NCI-H82 (cell line): ENCODE measurements at places on chromosomes 5 and 9.

DNA sequence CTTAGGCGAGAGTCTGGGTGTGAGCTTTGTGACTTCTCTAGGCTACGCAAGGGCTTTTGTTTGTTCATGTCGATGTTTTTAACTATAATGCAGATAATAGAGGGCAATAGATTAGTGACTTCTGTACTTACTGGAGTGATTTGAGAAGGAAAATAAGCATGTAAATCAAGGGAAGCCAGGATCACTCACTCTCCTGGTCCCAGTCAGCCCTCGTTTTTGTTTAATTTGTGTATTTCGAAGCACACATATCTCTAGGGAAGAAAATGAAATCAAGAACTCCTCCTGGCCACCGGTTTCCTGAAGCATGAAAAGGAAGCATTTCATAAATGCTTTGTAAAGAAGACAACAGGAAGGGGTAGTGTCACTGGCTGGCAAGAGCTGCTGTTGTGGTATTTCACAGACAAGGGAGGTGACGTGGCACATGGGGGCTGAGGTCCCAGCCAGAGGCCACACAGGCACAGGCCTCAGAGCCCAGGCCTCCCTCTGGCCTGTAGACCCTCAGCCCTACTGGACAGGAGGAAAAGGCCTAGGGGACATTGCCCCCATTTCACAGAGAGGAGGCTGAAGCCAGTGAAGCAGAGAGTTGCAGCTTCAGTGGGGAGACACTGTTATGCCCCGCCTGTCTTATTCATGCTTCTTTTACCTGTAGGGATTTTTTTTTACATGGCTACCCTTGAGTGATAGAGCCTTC is 34.1 kb downstream of the IRF1 start:
- DNase-seq = no peak

- DNase-seq = no peak
These were observed 12.8 kb downstream of the COL23A1 start for GRCh38 chr5:178577376-178577839.

DNA sequence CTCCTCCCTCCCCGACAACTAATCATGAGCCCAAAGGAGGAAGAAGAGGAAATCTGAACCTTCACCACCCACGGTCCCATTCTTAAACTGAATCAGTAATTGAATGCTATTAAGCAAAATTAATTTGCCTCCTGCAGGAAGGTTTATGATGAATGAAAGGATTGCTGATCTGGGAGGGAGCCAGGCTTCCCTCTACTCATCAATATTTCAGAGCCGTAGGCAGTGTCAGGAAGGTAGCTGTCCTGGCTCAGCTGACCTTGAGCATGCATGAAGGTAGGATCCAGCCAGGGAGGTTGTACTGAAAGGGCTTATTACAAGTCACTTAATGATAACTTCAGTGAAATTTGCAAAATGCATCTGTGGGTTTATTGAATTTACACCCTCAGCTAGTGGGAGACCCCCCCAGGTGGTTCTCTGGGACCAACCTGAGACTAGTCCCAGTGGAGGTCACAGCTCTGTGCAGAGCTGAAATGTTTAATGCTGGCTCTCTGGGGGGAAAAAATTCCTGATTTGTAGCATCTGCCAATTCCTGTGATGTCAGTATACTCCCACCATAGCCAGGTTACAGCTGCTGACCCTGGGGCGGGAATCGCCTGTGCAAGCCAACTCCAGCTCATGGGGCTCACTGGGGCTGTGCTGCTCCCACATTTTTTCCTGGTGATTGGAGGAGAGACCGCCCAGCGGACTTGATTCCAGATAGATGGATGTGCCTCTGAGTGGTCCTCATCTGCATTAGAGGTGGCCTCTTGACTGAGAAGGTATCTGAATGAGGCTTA is 47.9 kb upstream of the NCS1 start:
- no peak for DNase-seq

DNA sequence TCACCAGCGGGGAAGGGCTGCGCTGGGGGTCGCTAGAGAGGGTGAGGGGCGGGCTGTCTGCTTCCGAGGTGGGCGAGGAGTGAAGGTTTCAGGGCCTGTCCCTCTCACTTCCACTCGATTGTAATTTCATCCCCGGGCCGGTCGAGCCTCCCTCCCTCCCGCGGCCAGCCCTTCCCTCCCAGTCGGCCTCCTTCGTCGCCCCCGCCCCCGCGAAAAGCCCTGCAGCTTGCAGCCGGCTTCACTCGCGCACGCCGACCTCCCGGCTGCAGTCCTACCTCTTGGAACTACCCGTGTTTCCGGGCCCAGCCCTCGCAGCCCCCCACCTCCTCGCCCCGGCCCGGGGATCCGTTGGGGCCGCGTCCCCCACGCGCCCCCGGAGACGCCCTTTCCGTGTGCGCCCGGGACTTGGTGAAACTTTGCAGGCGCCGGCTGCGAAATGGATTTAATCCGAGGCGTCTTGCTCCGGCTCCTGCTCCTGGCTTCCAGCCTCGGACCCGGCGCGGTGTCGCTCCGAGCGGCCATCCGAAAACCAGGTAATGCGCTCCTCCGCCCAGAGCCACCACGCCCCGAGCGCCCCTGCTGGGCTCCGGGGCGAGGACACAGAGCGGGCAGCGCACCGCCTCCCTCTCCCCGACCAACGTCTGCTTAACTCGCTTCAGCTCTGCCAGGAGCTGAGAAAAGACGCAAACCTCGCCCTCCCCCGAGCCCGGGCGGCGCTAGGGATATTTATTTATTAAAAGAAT is at the start of gene EGFLAM:
Gene EGFLAM, plus strand, starts transcription at position 241 of the 743 bp plus-strand sequence. Its CDS starts 196 bp downstream, at position 437.
- DNase-seq = peak; percentile 87

DNA sequence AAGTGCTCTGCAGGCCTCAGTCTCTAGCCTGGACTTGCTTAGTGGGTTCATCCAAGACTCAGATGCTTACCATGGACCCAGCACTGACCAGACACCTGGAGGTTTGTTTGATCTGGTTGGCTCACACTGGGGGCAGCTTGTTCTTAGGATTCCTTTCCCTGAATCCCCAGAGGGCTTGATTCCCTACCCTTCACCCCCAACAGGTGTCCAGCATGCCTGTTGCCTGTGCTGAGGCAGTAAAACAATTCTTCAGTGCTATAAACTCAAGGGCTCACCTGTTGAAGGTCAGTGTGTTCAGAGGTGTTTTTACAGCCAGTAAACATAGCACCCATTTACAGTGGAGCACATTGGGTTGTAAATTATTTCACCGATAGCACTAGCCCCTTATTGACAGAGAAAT is 123.8 kb upstream of the KLF4 start:
- no peak for DNase-seq

DNA sequence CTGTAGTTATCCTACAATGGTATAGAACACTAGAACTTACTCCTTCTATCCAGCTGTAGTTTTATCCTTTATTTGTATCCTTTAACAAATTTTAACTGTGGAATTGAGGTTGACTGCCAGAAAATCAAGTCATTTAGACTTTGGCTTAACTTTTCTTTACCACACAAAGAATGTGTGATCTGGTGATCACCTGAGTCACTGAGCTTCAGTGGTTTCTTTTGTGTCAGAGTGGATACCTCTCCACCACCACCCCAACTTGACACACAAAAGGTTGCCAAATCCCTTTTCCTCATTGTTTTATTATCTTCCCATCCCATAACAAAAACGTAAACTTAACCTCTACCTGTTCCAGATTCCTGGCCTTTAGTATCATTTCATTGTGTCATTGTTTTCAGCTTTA is 5.5 kb downstream of the OTULIN start:
- no peak for DNase-seq

- DNase-seq = no peak
These were observed 585.7 kb upstream of the ZNF608 start for GRCh38 chr5:125331987-125332598.

DNA sequence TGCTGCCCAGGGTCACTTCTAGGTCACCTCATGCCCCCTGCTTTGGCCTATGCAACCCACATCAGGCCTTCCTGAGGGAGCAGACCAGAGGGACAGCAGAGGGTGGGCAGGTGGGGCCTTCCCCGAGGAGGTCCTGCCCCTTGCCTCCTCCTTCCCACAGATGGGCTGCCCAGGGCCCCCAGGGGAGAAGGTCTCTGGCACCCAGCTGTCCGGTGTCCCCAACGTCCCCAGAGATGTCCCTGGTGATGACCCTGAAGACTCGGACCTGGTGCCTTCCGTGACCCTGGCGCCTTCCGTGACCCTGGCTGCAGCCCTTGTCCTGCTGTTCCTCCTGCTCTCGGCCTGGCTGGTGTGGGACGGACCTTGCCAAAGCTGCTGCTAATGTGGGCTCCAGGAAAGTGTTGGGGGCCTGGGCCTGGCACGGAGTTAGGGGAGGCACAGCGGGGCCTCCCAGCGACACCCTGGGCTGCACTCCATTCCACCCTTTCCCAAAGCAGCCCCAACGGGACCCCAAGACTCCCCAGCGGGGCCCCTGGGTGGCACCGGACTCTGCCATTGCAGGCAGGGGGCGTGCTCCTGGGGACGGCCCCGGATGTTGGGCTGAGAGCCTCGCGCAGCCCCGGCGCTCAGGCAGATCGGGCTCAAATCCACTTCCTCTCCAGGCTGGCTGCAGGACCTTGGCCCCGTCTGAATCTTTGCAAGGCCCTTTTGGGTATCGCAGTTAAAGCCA is 6.8 kb upstream of the SLC2A6 start:
- DNase-seq = no peak

GRCh38 chr5:6766604-6767093 is 53.4 kb downstream of the TENT4A start:
- no peak for DNase-seq

DNA sequence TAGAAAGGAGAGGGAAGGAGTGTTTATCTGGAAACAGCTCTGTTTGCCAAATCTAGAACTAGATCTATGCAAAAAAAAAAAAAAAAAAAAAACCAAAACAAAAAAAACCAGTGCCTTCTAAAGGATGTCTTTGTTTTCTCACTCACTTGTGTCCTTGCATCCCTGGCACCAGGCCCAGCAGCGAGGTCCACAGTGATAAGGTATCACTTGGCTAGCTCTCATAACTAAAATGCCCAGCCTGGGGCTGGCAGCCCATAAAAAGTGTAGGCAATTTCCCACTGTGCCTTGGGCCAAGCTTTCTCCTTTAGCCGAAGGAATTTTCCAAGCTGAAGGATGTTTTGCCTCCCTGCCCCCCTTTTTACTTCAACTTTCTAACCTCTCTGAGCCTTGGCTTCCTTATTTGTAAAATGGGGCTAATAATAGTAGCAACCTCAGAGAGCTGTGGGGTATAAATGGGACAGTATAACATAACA is 20.8 kb downstream of the RGS3 start:
- no peak for DNase-seq

GRCh38 chr5:131488463-131488862 is 146.6 kb downstream of the RAPGEF6 start:
- DNase-seq = no peak

GRCh38 chr5:1371218-1371971 is 26.5 kb upstream of the CLPTM1L start:
- no peak for DNase-seq

DNA sequence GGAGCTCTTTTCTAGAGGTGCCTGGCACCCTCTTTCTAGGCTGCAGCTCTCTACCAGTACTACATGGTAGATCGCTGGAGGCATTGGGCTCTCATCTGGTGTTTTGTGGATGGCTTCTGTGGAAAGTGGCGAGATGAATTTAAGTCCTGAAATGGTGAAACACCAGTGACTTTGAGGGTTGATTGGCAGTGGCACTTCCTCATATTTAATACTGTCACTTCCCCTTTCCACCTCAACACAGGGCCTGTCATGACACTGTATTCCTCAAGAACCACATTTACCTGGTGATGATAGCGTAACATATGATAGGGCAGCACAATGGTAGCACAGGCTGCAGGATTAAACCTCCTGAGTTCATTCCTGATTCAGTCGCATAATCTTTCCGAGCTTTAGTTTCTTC is 132.1 kb downstream of the KDM4C start:
- no peak for DNase-seq

DNA sequence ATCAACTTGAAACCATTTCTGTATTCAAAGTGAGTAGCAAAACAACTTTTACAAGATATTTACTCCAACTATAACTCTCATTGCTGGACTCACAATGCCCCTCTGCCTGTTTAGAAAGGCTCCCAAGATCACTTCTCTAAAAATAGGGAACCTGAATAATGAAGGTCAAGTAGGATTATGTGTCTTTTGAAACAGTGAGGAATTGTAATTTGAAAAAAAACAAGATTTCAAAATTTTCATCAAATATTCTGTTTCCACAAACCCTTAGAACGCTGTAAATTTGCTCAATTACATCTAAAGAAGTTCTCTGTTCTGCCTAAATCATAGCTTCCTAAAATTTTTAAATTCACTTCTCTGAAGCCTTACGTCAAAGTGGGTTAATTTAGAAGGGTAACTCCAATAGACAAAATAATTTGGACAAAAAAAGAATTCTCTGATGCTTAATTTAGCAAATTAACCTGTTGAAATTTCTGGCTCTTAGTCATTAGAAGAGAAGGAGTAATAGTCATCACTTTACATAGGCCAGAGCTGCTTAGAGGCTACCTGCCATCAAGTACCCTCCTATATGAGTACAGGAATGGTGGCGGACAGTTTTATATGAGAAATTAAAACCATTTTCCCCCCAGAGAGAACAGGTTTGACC is 4.0 kb downstream of the ELL2 start:
- no peak for DNase-seq

DNA sequence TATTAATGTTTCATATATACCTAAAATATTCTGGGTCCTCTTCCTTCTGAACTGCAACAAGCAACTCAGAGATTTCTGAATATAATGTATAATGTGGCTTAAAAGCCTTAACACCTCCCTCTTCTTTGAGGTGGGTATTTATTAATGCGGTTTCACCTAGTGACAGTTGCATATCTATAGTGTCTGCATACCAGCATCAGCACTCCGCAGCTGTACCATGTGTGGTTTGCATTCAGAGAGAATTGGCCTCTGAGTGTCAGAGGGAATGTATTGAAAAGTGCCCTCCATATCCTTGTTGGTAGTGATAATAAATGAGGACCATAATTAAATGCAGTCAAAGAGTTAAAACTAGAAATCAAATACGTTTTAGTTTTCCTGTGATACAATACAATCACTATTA is 256.6 kb upstream of the ARRDC3 start:
- no peak for DNase-seq
